ENCODE measurements at places on chromosomes 1 and 21.

DNA sequence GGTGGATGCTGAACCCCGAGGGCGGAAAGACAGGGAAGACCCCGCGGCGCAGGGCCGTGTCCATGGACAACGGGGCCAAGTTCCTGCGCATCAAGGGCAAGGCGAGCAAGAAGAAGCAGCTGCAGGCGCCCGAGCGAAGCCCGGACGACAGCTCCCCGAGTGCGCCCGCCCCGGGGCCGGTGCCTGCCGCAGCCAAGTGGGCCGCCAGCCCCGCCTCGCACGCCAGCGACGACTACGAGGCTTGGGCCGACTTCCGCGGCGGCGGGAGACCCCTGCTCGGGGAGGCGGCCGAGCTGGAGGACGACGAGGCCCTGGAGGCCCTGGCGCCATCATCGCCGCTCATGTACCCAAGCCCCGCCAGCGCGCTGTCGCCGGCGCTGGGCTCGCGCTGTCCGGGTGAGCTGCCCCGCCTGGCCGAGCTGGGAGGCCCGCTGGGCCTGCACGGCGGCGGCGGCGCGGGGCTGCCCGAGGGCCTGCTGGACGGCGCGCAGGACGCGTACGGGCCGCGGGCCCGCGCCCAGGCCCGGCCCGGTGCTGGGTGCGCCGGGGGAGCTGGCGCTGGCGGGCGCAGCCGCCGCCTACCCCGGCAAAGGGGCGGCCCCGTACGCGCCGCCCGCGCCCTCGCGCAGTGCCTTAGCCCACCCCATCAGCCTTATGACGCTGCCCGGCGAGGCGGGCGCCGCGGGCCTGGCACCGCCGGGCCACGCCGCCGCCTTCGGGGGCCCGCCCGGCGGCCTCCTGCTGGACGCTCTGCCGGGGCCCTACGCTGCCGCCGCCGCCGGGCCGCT lies 20.7 kb downstream of the FOXO6 start:
- no peak for DNase-seq

- DNase-seq, result no peak
Observed at GRCh38 chr1:246768403-246769020, 44.3 kb downstream of the SCCPDH start.

DNA sequence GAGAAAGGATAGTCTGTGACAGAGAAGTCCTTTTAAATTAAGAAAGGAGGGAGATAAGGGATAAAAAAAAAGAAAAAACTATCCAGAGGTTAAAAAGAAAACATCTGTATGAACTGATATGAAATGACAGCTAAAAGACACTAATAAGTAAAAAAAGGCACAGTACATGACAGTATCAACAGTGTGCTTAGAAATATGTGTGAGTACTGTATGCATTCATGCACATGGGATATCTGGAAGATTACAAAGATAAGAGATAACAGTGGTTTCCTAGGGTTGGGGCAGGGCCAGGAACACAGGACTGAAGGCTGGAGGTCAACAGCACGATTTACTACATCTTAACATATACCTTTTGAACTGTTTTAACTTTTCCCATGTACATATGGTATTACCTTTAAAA lies 13.3 kb downstream of the PTP4A2 start:
- no peak for DNase-seq

- no peak for DNase-seq
Observed at GRCh38 chr1:75615613-75616435, 4.9 kb upstream of the SLC44A5 start.

- DNase-seq, result no peak
Observed at GRCh38 chr1:94734963-94735901, 84.9 kb upstream of the SLC44A3 start.

- no peak for DNase-seq
Observed at GRCh38 chr1:232267092-232267836, 362.7 kb downstream of the SIPA1L2 start.

DNA sequence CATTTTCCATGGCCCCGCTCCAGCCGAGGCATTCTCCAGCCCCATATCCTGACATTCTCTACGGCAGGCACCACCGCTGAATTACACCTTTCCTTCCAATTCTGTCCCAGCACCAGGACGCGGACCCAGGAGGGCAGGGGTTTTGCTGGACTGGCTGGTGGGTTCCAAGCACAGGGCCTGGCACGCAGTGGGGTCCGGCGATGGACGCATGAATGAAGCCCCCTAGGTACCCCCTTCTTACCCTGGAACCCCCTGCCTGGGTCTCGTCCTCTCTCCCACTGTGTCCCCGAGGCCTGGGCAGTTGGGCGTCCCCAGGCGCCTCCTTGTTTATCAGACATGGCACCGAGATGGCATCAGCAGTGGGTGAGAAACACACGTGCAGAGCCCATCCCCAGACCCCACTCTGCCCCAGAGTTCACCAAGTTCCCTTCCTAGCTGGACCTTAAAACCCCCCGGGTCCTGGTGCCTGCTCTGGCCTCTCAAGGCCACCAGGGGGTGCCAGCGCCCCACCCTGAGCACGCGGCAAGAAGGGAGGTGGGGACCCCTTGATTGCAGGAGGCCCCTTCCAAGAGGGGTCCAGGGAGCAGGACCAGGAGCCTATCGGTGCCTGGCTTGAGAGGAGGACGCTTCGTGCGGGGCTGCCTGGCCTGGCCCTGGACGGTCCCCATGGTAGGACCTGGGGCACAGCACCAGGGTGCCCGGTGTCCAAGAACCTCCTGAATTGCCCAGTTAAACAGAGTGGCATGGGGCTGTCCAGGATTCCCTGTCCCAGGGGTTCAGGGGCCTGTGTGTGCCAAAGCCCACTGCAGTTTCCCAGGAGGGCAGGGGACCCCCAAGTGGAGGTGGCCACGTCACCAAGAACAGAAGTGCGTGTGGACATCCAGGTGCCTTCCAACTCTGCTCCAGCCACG lies 46.1 kb downstream of the MEGF6 start:
- peak; percentile 20 for DNase-seq

DNA sequence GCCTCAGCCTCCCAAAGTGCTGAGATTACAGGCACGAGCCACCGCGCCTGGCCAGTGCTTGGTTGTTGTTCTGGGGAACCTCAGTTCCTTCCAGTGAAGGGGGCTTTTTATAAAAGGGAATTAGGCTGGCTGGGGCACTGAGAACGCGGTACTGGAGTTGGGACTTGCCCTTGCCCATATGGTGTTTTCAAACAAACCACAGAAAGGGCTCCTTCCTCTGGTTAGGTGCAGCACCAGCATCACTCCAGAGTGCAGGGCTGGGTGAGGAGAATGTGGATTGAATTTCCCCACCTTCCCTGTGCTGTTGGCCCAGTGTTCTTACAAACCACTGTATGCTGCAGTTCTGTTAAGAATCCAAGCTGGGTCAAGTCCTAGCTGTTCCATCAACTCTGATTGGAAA lies 5.3 kb downstream of the MAN1C1 start:
- no peak for DNase-seq

GRCh38 chr1:32759997-32760623 lies 57.0 kb downstream of the YARS1 start:
- no peak for DNase-seq

DNA sequence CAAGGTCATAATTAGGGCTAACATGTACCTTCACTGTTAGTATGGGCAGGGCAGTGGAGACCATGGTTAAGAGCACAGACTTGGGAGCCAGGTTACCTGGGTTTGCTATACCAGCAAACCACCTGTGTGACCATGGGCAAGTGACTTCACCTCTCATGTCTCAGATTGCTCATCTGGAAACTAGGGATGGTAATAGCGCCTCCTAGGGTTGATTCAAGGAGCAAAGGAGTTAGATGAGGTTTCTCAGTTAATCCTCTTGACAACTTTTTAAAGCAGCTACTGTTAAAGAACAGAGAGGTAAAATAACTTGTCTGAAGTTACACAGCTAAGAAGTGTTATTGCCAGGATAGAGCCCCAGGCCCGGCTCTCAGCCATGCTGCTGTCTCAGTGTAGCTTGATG lies 790 bp upstream of the MATN1 start:
- no peak for DNase-seq

- no peak for DNase-seq
Observed at GRCh38 chr1:78606274-78606673, 14.0 kb upstream of the IFI44L start.

GRCh38 chr1:221718381-221719277 lies 23.3 kb downstream of the DUSP10 start:
- no peak for DNase-seq

GRCh38 chr1:166685200-166685599 lies 154.1 kb upstream of the POGK start:
- no peak for DNase-seq

- DNase-seq, result no peak
Observed at GRCh38 chr1:6930732-6931300, 145.6 kb downstream of the CAMTA1 start.

- no peak for DNase-seq
Observed at GRCh38 chr1:8155528-8156186, 129.5 kb upstream of the ERRFI1 start.

GRCh38 chr1:195981448-195982139 lies 626.6 kb downstream of the KCNT2 start:
- no peak for DNase-seq

DNA sequence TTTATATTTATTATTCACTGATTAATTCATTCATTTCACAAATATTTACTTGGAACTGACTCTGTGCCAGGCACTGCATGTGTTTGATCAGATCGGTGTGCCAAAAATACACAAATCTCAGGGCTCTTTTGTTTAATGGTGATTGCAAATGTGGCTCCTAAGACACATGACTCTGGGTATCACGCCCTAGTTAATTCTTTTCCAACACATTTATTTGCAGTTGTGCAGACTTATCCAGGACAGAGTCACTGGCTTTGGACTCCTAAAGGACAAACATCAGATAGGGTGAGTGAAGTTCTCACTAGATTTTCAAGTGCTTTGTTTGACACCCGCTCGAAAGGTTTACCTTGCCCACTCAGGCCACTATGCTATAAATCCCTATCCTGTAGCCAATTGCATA lies 335.5 kb downstream of the BARHL2 start:
- no peak for DNase-seq
